ENCODE measurements at places on chromosomes 5 and 9. TPM values are rescaled to one million over a fixed set of nuclear protein-coding genes. Genes with fewer than 3 reads are reported as not detected.

- no peak overlapping the region for H3K27ac ChIP-seq
- H3K36me3 ChIP-seq: no peaks in the 10 kb centered on the region
- no peaks in the 10 kb centered on the region for H3K4me1 ChIP-seq
- DNase-seq: no peak
These were observed 195.4 kb upstream of the TYRP1 start for GRCh38 chr9:12497790-12498189.

- no peak for DNase-seq
- H3K36me3 ChIP-seq: no peaks in the 10 kb centered on the region
- H3K4me1 ChIP-seq: peaks cover 3% of the 10 kb centered on the region
- H3K4me3 ChIP-seq: no peak overlapping the region
- H3K27ac ChIP-seq: no peak overlapping the region
These were observed 146.8 kb downstream of the EBF1 start for GRCh38 chr5:158952951-158953350.

DNA sequence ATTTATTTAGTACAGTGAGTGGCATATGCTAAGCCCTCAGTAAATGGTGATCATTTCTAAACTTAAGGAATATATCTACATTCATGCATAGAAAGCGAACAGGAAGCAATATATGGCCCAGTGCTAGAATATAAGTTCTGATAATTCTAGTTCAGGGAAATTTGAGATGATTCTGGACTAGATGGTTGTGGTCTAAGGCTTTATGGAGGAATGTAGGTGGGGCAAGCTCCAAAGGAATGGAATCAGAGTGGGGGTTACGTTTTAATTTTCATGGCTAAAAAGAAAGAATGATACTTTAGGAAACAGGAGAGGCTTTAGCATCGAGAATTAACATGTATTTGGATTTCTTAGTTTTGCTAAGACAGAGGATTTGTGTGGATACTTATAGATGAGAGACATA, 56.1 kb downstream of the MTREX start:
- H3K36me3 ChIP-seq: peaks cover 54% of the 10 kb centered on the region
- H3K27ac ChIP-seq: no peak overlapping the region
- H3K4me3 ChIP-seq: no peak overlapping the region
- H3K27me3 ChIP-seq: no peaks in the 10 kb centered on the region

The LCN15 gene
- total RNA-seq: not detected

DNA sequence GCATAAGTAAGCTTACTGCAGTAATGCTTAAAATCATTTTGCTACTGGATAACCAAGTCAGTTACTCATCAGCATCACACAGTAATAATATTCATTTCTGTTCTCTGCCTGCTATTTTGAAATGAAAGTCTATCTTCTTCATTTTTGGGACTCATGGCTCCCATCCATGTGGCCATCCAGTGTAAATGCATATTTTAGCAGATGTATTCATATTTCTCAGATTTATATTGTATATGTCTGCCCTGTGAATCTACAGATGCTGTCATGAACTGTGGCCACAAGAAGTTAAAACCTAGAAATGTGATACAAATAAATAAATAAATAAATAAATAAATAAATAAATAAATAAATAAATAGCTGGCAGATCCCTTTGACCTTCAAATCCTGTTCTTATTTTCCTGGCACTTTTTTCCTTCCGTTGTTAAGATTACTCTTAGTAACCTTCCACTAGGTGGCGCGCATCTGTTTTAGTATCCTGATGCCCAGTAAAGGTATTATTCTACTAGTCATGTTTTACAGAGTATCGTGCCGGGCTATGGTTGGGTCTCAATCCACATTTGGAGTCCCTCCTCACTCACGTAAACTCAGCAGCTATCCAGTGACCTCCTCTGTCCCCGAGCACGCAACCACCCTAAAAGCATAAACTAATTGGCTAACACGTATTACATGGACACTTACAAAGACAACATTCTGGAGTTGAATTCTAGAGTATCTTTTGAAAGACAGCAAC, 79.2 kb upstream of the IL7R start:
- H3K4me3 ChIP-seq: no peak overlapping the region
- no peaks in the 10 kb centered on the region for H3K36me3 ChIP-seq
- H3K27me3 ChIP-seq: no peaks in the 10 kb centered on the region
- H3K27ac ChIP-seq: no peak overlapping the region
- no peaks in the 10 kb centered on the region for H3K4me1 ChIP-seq

The NTRK2 gene
- 1.5 TPM for total RNA-seq

The UBAP1 gene
- total RNA-seq: 65.9 TPM

The CDX1 gene
- not detected for total RNA-seq
